A549 (cell line): ENCODE measurements at places on chromosomes 2 and 18.

DNA sequence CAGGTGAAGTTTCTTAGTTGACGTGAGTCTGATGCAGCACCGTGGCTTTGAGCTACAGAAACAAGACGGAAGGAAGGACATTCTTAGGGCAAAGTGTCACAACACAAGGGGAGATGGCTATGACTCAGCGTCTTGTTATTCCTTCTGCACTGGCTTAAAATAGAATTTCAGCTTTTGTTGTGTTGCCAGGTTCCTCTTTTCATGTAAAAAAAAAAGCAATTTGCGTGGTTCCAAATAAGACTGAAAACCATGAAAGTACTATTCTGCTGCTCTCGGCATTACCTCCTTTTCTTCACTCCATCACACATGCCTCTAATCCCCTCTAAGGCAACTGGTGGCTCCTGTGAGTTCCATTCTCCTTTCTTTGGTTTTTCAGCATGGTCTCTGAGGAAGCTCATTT lies 150.1 kb downstream of the ANTXR1 start:
- peak; percentile 90 for DNase-seq

DNA sequence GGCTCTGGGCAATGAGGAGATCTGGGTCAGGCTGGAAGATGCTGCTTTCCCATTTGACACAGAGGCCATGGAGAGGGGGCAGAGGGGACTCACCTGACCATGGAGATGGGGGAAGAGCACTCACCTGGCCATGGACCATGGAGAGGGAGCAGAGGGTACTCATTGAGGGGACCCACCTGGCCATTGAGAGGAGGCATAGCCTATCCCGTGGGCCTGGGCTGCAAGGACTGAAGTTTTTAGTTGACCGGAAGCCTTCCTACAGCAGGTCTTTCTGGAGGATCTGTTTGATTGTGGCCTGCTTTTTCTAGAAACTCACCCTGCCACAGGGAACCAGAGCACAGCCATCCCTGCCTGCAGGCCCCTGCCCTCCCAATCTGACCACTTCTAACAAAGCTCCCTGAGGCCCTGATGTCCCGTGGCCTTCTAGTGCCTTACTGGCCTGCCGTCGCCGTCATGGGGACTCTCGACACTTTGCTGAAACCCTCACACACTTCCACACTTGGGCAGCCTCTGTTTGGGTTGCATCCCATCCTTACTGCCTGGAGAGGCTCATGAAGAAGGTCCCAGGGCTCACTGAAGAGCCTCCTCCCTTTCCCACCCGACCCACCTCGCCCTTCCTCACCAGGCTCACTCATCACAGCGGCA lies 5.1 kb upstream of the PROM2 start:
- DNase-seq = no peak

- no peak for DNase-seq
These were observed 100.0 kb upstream of the HDAC4 start for GRCh38 chr2:239500574-239501550.

GRCh38 chr2:15893689-15894480 lies 46.5 kb upstream of the MYCN start:
- DNase-seq = no peak

DNA sequence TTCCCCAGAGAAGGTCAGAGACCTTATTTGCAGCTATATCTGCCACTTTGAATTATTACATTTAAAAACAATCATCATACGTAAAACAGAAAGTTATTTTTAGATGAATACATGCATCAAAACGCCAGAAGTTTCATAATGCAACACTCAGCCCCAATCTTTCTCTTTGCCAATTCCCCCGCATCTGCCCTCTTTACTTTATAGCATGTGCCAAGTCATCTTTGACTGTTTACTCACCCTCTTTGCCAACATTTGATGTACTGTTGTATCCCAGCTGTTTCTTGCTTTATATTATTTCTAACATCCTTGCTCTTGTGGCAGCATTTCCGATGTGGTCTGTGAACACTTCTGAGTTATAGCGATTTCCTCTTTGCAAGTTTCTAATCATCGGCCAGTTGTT lies 86.2 kb downstream of the CRIM1 start:
- no peak for DNase-seq

DNA sequence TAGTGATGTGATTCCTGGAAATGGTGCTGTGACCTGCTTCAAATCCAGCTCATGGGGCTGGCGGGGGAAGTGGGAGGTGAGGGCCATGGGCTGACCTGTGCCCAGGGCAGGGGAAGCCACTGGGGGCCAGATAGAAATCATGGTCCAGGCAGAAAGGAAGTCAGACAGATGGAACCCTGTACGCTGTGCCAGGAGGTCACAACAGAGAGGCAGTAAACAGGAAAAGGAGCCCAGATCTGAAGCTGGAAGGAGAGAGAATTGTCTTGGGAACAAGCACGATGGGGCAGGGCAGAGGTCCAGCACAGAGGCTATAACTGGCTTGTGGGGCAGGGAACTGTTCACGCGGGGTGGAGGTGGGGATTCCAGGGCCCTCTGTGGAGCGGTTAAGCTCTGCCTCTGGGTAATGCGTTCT lies 76.0 kb downstream of the RNF144A start:
- no peak for DNase-seq

GRCh38 chr18:44729631-44730101 lies 49.0 kb downstream of the SETBP1 start:
- DNase-seq = no peak

GRCh38 chr18:23689031-23689615 lies at the start of gene LAMA3:
Gene LAMA3, plus strand, starts transcription at chr18:23689453. Its CDS starts 231 bp downstream, at chr18:23689684.
- peak; percentile 65 for DNase-seq

DNA sequence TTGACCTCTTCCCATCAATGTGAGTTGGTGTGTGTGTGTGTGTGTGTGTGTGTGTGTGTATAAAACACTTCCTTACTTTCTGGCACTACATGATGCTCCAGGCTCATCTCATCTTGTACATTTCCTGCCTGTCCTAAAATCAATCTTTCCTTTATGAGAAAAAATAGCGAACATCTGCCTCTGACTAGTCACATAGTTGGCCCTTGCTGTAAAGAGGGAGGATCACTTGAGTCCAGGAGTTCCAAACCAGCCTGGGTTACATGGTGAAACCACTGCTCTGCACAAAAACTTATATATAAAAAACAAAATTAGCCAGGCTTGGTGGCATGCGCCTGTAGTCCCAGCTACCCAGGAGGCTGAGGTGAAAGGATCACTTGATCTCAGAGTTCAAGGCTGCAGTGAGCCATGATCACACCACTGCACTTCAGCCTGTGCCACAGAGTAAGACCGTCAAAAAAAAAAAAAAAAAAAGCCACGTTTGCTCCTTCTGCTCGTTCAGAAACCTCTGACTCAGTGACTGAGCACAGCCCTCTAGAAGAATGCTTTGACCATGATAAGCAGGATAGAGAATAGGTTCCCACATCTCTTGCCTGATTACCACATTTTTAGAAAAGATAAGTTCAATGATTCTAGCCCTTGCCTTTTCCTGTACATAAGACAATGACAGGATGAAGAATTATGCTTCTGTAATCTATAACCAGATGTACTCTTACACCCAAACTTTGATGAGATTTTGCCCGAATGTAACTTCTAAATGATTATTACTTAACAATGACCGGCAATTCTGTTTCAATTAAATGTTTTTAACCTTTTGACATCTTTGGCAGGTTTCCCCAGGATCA lies 45.2 kb upstream of the ST3GAL5 start:
- no peak for DNase-seq

DNA sequence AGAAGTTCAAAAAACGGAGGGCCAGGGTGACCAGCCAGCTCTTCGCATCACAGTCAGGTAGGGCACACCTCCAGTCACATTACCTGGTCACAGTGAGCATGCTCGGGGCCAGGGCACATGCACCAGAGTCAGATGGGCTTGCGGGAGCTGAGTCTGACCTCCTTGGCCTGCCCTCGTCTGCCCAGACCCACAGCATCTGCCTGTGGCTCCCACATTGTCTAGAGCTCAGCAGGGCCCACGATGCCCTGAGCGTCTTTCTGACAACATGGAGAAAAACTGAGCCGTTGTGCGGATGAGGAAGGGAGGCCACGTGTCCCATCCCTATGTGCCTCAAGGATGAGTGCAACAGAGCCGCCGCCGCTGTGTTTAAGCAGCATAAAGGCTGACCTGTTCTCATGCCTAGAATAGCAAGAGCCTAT lies 37.6 kb downstream of the CRACDL start:
- DNase-seq = no peak

DNA sequence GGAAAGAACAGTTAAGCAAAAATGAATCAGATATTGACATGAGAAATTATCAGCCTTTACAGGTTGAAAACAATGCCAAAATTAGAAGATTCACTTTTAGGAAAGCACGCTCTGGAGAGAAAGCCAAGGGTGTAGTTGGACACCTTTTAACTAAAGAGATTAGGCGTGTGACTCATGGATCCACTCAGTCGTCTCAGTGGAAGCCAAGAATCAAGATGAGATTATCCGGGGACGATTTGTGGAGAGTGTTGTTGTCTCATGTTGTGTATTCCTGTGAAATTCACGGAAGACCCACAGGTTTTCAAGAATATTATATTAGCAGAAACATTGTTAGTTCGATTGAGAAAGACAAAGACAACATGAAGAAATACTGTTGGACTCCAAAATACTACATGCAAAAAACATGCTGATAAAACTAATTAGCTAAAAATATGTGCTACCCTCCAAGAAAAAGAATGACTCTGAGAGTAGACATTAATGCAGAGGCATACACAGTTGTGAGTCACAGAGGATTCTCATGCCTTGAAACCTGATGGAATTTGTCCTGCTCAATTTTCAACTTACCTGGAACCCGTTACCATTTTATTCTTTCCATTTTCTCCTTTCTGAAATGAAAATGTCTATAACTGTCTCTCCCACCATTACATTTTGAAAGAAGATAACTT lies 192.1 kb upstream of the RND3 start:
- DNase-seq = no peak

- DNase-seq = no peak
These were observed 101.6 kb upstream of the TTN start for GRCh38 chr2:178908810-178909209.

DNA sequence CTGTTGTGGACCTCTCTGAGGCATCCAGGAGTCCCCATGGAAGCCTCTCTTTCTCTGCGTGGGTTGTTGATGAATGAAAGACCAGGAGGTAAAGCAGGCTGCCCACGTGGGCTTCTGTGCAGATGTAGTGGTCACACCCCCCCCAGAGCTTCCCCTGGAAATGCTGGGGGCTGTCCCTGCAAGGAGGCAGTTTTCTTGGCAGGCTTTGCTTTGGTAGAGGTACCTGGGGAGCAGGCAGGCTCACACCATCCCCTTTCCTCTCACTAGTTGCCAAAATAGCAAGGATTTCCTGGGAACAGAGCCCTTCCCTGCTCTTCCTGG lies 97.6 kb upstream of the MAP3K20 start:
- no peak for DNase-seq

GRCh38 chr2:147538088-147538487 lies 306.7 kb upstream of the ACVR2A start:
- no peak for DNase-seq

- DNase-seq = no peak
These were observed 140.8 kb downstream of the AGAP1 start for GRCh38 chr2:235634435-235635158.

DNA sequence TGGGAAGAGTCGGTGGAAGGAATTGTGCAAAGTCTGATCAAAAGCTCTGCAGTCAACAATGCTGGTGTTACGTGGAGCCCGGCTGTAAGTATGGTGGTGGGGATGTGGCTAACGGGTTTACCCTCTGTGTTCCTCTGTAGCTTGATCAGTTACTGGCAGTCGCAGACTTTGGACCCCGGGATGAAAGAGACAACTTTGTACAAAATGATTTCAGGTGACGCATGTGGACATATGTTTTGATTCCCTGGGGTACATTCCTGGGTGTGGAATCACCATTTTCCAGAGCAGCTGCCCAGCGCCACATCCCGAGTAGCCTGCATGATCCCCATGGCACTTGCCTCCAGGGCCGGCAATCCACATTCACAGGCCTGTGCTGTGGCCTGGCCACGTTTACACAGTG lies 9.8 kb downstream of the RBFA start:
- DNase-seq = no peak

- peak; percentile 4 for DNase-seq
These were observed 515.0 kb downstream of the PARD3B start for GRCh38 chr2:205060269-205060668.

DNA sequence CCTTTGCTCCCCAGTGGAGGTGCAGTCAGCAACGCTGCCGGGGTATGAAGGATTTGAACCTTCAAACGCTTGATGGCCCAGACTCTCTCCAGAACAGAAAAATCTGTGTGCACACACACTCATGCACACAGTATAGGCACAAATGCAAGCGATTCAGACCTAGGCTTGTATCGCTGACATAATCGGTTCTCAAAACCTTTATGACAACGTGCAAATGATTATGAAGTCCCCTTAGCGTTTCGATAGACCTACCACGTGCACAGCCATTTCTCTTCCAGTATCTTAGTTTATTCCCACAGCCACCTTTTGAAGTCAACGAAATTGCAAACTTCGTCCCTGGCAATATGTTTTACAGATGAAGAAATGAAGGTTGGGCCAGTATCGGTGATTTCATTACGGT lies 138.9 kb upstream of the MYCN start:
- no peak for DNase-seq

GRCh38 chr2:83579507-83579906 lies 879.6 kb downstream of the SUCLG1 start:
- DNase-seq = no peak
